ENCODE measurements at places on chromosomes 1 and 21.
A peak's percentile ranks its signal among the peaks of the same experiment; 100 is the strongest.

GRCh38 chr1:231549733-231550447, 21.4 kb downstream of the TSNAX start:
- no peak for DNase-seq

DNA sequence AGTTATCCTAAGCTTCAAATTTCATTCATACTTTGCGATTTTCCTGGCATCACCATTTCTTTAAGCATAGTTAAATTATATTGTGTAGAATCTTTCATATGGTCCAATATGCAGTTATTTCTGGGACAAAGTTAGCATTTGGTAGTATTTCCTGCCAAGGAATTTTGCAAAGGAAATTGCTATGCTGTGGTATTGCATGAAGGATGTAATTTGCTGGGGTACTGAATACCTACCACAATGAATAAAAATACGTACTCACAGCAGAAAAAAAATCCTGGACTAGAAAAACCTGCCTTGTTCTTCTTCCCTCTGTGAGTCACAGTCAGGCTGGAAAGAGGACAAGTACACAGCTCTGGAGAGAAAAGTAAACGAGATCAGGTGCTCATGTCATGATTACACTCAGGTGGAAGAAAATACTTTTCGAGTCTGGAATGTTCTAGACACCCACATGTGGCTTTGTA, 241.2 kb downstream of the PTBP2 start:
- no peak for DNase-seq

DNA sequence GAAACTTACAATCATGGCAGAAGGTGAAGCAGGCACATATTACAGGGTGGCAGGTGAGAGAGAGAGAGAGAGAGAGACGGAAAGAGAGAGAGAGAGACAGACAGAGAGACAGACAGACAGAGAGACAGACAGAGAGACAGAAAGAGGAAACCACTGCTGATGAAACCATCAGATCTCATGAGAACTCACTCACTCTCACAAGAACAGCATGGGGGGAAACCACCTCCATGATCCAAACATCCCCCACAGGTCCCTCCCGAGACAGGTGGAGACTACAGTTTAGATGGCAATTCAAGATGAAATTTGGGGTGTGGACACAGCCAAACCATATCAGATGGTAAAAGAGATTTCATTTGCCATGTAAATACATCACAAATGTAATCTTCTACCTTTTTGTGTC, 708.1 kb downstream of the MRPL39 start:
- no peak for DNase-seq

GRCh38 chr1:3315399-3316339, 138.8 kb upstream of the ARHGEF16 start:
- no peak for DNase-seq

DNA sequence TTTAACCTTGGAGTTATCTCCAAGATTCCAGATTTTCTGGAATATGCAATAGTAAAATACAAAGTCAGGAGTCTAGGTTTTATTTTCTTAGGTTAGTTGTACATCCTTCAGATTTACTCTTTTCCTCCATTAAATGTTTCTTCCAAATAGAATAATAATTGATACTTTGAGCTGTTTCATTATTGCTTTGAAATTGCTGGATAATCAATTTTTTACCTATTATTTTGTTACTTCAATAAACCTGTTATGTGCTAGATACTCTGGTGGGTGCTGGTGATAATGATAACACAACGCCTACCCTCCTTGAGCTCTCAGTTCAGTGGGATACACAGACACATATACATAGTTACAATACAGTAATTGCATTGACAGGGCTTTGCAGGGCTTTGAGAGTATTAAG, 79.4 kb downstream of the GPR161 start:
- DNase-seq, result no peak

DNA sequence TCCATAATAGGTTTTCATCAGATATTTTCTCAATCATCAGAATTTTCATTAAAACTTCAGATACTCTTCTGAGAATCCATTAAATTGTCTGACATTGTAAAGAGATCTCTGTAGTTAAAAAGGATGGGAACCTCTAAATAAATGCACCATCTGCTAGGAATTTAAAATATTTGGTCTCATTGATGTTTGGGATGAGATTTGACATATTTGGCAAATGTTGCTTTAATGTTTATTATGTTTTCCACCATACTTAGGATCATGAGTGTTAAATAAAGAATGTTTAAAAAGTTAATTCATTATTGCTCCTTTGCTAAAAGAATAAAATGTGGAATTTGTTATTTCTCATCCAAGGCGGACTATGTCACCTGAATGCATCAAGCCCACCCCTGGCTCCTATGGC, 85.5 kb upstream of the VANGL1 start:
- no peak for DNase-seq

GRCh38 chr1:150922519-150922975, 3.6 kb upstream of the SETDB1 start:
- peak; percentile 67 for DNase-seq

DNA sequence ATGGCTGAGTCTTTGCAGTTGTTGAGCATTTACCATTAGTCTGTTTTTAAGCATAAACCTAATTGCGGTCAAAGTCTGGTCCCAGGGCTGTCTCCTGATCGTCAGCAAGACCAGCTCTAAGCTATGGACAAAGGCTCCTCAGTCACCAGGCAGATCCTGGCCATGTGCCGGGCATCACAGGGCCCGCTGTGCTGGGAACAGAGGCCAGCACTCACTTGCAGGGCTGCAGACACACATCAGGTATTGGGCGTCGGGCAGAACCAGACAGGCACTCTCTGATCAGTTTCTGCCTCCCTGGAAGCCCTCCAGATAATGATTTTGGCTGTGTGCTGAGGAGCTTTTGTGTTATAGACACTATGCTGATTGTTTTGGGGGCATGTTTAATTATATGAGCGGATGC, 26.6 kb downstream of the TMEM51 start:
- no peak for DNase-seq

GRCh38 chr1:92051948-92052347, 22.2 kb downstream of the EPHX4 start:
- DNase-seq, result no peak

DNA sequence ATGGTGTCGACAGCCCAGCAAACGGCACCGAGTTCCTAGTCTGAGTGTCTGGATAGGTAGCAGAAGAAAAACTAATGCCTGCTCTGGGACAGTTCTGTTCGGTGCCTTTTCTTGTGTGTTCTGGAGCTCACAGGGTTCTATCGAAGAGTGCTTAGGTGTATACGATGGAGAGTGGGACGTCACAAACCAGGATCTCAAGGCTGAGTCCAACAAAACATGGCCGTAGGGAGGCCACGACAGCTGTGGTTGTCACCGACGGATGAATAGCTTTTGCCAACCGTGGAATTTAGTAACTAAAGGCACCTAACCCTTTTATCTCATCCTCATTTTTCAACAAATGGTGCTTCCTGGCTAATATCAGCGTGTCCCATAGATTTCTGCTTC, 635 bp upstream of the SYNJ1 start:
- no peak for DNase-seq

GRCh38 chr1:193111641-193112090, 6.5 kb upstream of the GLRX2 start:
- no peak for DNase-seq

GRCh38 chr1:61641578-61642336, 83.2 kb downstream of the TM2D1 start:
- DNase-seq, result peak; percentile 60

DNA sequence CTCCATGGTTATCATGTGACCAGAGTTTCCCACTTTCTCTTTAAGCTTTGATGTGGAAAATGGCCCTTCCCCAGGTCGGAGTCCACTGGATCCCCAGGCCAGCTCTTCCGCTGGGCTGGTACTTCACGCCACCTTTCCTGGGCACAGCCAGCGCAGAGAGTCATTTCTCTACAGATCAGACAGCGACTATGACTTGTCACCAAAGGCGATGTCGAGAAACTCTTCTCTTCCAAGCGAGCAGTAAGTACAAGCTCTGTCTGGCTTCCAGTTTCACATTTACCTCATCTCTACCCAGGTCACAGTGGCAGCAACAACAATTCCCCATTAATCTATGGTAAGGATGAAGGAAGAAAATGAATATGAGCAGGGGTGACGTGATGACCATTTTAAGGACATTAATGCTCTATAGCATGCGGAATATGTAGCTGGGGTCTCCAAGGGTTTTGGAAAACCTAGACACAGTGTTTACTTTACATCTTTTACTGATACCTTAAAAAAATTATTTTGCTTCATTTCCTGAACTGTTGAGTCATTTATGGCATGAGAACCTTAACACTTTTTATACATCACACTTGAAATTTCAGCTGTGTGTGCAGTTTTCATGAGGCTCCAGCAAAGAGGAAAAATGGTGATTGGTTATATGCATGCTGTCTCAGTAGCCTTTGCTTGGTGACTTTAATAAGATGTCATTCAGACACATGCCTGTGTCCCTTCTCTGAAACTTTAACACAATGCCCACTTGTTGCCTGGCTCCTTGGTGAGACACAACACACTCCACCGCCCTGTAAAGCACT, 286.3 kb upstream of the SGIP1 start:
- peak; percentile 21 for DNase-seq

- no peak for DNase-seq
Observed at GRCh38 chr21:42630626-42631025, 22.8 kb upstream of the PDE9A start.

DNA sequence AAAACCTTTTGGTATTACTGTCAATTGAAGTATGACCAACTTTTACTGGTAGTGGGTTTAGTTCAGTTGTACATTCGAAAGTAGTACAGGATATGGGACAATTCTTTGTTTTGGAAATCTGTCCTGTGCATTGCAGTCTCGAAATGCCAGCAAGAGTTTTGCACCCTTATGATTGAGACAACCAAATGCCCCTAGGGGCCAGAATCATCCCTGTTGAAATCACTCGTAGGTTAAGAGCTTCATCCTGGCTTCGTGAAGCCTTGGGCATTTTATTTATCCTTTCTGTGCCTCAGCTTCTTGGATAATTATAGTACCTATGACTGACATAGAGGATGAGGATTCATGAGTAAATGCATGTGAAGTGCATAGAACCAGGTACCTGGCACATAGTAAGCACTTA, 2.4 kb upstream of the GOLT1A start:
- DNase-seq, result no peak

- DNase-seq, result no peak
Observed at GRCh38 chr21:34802180-34802899, 133.5 kb downstream of the CLIC6 start.

DNA sequence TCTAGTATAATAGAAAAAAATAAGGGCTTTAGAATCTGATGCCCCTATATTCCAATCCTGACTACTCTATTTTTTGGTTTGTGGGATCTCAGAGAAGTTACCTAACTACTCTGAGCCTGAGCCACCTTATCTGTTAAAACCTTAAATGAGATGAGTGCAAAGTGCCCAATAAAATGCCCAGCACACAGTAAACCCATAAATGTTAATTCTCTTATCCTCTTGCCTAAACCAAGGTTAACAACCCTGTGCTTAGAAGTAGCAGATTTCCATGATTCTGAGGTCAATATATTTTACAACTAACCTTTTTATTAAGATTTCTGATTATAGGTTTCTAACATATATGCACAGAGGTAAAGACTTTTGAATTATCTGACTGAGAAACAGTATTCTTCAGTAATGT, 35.8 kb downstream of the DOCK7 start:
- DNase-seq, result no peak

DNA sequence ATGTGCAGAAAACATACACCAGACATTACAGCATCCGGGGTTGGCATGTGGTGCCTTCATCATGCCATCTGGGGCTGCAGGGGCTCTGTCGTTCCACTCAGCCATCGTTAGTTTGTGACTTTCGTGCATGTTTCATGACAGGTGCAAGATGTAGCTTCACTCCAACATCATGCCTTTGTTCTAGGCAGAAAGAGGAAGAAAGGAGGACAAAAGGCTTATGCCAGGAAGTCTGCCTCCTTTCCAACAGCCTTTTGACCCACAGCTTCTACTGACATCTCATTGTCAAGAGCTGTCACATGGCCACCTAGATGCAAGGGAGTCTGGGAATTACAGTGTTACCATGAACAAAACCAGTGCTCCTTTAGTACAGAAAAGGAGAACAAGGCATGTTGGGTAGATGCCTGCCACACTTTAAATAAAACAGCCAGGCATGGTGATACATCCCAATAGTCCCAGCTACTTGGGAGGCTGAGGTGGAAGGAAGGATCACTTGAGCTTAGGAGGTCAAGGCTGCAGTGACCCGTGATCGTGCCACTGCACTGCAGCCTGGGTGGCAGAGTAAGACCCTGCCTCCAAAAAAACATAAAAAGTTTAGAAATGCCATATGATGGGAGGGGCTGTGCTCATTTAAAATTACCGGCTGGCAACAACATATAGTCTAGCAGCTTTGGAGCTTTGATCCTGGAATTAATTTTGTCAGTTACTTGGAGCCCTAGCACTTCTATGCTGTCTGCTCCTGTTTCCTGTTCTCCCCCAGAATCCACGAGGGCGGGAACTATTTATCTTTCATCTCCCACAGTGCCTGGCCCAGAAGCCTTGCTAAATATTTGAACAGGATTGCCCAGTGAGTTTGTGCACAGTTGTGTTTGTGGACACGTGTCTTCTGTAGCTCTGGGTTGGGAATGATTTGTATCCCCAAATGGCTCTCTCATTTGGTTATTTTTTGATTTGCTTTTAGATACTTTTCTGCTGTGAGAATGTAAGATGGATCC, 7.4 kb downstream of the DOP1B start:
- DNase-seq, result no peak

GRCh38 chr1:20439282-20439681, 46.7 kb downstream of the CAMK2N1 start:
- no peak for DNase-seq

DNA sequence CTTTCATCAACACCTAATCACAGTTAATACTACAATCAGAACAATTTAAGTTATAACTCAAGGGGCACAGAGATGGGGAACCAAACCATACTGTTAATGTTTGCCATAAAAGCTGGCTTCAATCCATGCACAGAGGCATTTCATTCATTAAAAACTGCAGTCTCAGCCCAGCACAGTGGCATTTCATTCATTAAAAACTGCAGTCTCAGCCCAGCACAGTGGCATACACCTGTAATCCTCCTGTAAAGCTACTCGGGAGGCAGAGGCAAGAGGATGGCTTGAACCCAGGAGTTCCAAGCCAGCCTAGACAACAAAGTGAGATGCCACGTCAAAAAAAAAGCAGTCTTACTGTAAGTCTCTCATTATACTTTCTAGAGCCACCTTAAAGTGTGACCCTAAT, 29.2 kb downstream of the ARID4B start:
- no peak for DNase-seq

Data from stimulated activated CD4-positive, alpha-beta T cell treated with anti-CD3 and anti-CD28 coated beads, Interleukin-12 subunit alpha, Interleukin-12 subunit beta, amount 100 ng/mL, for 4 hours (primary cell).